ENCODE measurements at places on chromosomes 6 and 20. TPM values are rescaled to one million over a fixed set of nuclear protein-coding genes. Genes with fewer than 3 reads are reported as not detected.

Gene MANEA
- total RNA-seq = 6.4 TPM

Gene PTCRA
- not detected for total RNA-seq

Gene CST2
- total RNA-seq = not detected

DNA sequence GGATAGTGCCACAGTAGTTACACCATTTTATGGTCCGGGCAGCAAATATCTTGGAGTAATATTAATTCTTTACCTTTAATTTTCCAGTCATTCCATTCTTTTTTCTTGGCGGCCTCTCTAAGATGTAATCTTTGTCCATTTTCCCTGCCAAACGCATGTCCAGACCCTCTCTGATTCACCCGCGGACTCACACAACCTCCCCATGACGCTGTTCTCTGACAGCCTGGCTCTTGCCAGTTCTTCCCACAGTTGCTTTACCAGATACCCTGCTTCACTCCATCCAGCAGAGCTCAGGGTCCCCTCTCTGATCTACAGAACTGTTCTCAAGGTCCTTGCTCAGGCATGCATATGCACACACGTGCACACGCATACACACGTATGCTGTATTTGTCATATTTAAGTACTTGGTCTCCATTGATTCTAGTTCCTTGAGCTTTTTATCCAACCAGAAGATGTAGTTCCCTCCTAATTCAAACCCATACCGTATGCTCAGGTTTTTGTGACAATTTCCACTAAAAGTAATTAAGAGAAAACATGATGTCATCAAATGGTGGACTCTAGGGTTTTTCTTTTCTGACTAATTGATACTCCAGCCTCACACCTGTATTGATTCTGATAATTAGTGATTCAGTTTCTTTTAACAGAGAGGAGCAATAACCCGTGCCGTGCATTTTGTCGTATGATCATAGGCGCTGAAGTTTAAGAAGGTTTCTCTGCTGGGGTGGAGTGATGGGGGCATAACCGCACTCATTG lies 10.0 kb downstream of the BPHL start:
- DNase-seq = no peak

Gene C20orf202
- 0.25 TPM for total RNA-seq

DNA sequence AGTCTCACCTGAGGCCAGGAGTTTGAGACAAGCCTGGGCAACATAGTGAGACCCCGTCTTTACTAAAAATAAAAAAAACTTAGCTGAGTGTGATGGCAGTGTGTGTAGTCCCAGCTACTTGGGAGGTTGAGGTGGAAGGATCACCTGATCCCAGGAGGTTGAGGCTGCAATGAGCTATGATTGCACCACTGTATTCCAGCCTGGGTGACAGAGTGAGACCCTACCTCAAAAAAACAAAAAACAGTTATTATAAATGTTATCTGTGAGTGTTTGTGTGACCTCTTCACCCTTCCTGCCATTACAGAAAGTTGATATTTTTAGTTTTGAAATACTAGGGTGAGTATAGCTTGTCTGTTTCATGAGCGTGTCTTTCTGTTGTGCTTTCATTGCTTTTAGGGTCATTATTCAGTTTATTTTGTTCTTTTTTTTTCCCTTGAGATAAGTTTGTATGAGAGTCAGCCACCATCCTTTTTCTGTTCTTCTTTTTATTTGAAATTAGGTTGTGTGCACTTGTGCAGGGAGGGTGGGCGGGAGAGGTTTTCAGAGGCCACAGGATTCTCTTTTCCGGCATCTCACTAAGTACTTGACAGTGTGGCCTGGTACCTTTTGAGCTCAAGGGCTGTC lies 26.2 kb downstream of the CDYL start:
- no peak for DNase-seq

Gene CLIC5
- total RNA-seq = 1.3 TPM

- no peak for DNase-seq
Observed at GRCh38 chr6:167244064-167244960, 46.8 kb upstream of the UNC93A start.

DNA sequence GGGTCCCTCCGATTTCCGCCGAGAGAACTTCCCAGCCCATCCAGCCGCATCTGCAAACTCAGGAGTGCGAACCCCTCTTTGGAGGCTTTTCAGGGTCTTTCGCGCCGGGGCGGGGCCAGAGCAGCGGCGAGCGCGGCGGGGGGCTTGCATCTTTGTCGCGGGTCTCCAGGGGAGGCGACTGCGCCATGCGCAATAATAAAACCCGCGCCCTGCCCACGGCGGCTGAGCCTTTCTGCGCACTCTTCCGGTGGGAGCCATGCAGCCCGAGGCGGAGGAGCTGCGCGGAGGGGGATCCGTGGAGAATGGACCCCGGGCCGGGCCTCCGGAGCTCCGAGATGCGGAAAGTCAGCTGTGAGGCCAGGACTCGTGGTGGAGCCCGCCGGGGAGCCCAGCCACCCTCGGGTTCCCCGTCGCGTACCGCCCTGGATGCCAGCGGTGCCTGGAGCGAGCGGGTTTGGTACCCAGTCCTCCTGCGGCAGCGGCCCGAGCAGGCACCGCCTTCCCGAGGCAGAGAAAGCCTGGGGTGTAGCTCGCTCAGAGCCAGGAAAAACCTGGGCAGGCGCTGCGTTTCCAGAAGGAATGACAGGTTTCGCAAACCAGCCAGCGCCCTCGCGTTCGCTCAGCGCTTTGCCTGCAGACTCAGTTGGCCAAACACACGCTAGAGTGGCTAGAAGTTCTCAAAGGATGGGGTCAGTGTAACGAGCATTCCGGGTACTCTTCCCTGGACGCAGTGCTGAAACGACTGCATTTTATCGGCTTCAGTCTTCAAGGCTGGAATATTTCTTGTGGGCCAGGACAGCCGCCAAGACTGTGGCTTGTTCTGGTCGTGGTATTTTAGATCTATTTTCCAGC lies 1.2 kb downstream of the AKAP12 start:
- peak; percentile 20 for DNase-seq

- peak; percentile 69 for DNase-seq
Observed at GRCh38 chr6:109978174-109979032, at the start of gene GPR6. Gene GPR6 (plus strand): TSS chr6:109978311. CDS start chr6:109979113, 802 bp downstream.

Gene MUC22
- total RNA-seq = not detected

- no peak for DNase-seq
Observed at GRCh38 chr20:44326391-44327159, 10.3 kb upstream of the R3HDML start.

DNA sequence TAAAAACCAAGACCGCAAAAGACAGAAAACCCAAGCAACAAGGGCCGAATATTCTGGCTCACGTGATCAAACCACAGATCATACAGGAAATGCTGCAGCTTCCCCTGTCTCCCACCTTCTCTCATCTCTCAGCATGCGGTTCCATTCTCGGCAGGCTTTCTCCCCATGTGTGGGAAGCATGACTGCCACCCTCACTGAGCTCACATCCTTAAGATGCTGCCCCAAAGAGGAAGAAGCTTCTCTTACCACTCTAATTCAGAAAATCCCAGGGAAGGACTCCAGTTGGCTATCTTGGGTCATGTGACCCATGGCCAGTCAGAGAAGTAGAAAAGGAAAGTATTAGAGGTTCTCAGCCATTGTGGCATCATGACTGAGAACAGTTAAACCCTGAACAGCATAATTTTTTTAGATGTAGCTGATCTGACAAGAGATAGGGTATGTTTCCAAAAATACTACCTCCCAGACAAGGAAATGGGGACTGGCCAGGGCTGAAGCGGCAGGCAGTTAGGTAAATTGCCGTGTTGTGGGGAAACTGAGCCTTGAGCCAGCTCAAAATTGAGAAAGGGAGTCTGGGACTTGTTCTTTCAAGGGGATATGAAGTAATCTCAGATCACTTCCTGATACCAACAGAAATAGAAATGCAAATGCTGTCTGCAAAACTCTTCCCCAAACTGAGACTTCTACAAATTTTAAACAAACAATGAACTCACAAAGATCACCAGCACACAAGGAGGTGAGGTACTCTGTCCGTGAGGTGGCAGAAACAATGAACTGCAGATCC lies 37.1 kb upstream of the GRM4 start:
- DNase-seq = peak; percentile 37

Gene DOK5
- 1.2 TPM for total RNA-seq

- DNase-seq = no peak
Observed at GRCh38 chr6:14035071-14035847, 82.3 kb upstream of the CD83 start.

- no peak for DNase-seq
Observed at GRCh38 chr20:49700411-49701185, 13.1 kb downstream of the B4GALT5 start.

GRCh38 chr6:45619994-45620471 lies 242.3 kb upstream of the SUPT3H start:
- no peak for DNase-seq

- peak; percentile 52 for DNase-seq
Observed at GRCh38 chr20:31569163-31570020, 35.7 kb upstream of the ID1 start.

Gene HIVEP1
- total RNA-seq = 13.4 TPM

Gene CD93
- 22.5 TPM for total RNA-seq

DNA sequence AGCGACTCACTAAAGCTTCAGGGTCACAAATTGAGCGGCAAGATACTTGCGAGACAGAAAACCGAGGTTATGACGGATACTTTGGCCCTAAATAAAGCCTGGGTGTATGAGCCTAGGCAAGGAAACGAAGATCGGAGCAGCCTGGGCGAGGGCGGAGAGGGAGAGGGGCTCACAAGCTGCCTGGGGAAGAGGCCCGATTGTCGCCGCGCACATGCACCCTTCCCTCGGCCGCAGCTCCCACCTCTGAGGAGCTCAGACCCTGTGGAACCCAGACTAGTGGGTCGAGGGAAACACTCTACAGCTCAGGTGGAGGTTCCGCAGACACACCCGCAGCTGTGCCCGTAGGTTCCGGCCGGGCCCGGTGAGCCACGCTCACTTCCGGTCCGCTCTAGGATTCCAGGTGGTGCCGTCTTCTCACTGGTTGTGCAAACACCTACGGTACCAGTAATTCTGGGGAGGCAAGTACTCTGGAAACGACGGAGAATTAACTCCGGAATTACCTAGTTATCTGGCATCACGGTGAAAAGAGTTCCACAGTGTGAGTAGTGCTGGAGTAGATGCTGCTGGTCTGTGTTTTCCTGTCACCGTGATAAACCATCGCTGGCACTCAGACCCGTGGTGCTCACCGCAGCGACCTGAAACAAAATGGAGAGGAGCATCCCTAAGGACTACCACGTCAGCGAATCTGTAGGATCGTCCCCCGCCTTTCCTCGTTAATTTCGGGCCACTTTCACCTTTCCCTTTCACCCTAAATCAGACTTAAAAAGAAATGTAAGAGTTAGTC lies 61.5 kb downstream of the GPX5 start:
- peak; percentile 72 for DNase-seq

Gene CDH26
- 1.2 TPM for total RNA-seq

Gene SPATS1
- total RNA-seq = not detected

Gene NOX3
- total RNA-seq = not detected

- DNase-seq = no peak
Observed at GRCh38 chr6:128024046-128024445, 123.2 kb upstream of the THEMIS start.

Gene CCDC167
- total RNA-seq = 17.2 TPM

GRCh38 chr6:30830438-30830837 lies 53.9 kb upstream of the DDR1 start:
- no peak for DNase-seq

Gene PRICKLE4
- total RNA-seq = 4.0 TPM

DNA sequence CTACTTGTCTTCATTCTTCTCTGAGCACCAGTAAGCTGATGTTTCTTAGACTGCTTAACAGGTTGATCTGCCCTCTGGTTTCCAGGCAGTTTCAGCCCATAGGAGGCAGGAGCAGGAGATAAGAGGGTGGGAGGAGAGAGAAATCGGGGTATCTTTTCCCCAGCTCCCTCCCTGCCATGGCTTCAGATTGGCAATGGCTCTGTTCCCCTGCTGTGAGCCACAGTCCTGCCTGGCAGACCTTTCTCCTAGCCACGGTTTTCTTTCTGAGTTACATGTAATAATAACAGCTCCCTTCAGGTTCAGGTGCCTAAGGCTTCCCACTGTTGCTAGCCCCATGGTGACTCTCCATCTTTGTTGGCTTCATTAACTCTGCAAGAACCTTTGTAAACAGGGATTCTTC lies 115.3 kb downstream of the CD83 start:
- no peak for DNase-seq

GRCh38 chr6:169868458-169868857 lies 117.0 kb downstream of the ERMARD start:
- no peak for DNase-seq

GRCh38 chr6:56005426-56005825 lies 130.0 kb upstream of the BMP5 start:
- no peak for DNase-seq

DNA sequence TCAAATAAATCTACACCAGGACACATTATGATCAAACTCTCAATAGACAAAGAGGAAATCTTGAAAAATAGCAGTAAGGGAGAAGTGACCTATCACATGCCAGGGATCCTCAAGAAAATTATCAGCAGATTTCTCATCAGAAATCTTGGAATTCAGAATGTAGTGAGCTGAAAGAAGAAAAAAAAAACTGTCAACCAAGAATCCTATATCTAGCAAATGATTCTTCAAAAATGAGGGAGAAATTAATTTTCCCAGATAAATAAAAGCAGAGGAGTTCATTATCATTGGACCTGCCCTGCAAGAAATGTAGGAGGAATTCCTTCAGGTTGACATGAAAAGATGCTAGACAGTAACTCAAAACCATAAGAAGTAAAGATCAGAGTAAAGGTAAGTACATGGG lies 363.6 kb downstream of the TFAP2A start:
- DNase-seq = no peak

Gene POM121L2
- not detected for total RNA-seq

Gene TENT5A
- total RNA-seq = 15.4 TPM

- DNase-seq = no peak
Observed at GRCh38 chr6:79632580-79632979, 1.5 kb downstream of the SH3BGRL2 start.

DNA sequence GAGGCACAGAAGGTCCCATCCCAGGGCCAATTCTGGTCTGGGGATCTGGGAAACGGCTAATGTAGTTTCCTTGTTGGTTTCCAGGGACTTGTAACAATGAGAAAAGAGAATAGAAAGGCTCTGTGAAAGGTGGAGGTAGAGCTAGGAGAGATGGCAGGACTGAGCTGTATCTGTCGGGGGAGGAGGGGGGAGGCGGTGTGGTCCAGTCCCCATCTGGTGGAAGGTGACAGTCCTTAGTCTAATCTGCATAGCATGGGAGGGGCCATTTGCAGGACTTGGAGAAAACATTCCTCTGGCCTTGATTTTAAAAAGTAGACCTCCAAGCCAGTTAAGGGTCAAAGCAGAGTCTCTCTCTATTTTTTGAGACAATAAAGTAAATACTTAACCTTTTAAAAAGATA lies 137.1 kb downstream of the DNAH8 start:
- no peak for DNase-seq

- DNase-seq = peak; percentile 32
Observed at GRCh38 chr6:5723841-5724691, 282.7 kb downstream of the NRN1 start.

GRCh38 chr6:26158581-26159356 lies 71.5 kb downstream of the HFE start:
- peak; percentile 78 for DNase-seq

GRCh38 chr6:80156221-80156620 lies 49.8 kb downstream of the BCKDHB start:
- DNase-seq = no peak

DNA sequence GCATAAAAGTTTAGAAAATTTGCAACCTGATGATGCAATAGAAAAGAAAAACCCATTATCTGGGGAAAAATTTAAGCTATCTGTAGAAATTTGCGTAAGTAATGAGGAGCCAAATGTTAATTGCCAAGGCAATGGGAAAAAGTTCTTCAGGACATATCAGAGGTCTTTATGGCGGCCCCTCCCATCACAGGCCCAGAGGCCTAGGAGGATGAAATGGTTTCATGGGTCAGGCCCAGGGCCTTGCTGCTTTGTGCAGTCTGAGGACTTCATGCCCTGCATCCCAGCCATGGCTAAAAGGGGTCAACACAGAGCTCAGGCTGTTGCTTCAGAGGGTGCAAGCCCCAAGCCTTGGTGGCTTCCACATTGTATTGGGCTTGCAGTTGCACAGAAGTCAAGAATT lies 582.8 kb downstream of the COL12A1 start:
- no peak for DNase-seq

All from adrenal gland (tissue), 19 donors.